ENCODE measurements at places on chromosomes 6 and 20.
A peak's percentile ranks its signal among the peaks of the same experiment; 100 is the strongest.

GRCh38 chr6:42727087-42727611 is 4.8 kb upstream of the PRPH2 start:
- no peak for DNase-seq

DNA sequence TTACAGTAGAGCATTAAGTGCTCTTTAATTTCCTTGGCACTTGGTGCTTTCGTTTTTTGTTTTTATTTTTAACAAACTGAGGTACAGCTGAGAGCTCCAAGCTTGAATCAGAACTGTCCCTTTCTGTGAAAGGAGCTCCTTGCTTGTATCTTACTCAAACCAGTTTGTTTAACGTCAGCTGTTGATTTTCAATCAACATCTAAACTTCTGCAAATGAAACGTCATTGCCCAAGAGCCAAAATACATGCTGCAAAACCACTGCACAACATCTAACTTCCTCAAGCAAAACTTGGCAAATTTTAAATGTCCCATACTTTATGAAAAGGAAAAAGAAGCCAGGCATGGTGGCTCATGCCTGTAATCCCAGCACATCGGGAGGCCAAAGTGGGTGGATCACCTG is 15.2 kb downstream of the VNN2 start:
- DNase-seq = no peak

- no peak for DNase-seq
These were observed 80.6 kb downstream of the LAMA2 start for GRCh38 chr6:128963561-128963960.

DNA sequence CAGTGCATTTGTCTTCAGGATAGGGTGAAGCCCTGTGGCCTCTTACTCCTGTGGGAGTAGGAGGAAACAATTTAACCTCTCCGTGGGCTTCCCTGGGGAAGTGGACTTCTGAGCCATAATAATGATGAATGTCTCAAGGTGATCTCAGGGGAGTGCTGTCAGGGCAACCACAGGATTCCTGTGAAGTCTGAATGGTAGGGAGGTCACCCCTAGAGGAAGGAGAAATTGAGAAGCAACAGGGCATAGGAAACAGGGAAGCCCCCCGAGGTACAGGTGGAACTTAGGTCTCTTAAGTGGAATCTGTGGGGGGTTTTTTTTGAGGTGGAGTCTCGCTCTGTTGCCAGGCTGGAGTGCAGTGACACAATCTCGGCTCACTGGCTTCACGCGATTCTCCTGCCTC is 26.9 kb downstream of the STK35 start:
- no peak for DNase-seq

DNA sequence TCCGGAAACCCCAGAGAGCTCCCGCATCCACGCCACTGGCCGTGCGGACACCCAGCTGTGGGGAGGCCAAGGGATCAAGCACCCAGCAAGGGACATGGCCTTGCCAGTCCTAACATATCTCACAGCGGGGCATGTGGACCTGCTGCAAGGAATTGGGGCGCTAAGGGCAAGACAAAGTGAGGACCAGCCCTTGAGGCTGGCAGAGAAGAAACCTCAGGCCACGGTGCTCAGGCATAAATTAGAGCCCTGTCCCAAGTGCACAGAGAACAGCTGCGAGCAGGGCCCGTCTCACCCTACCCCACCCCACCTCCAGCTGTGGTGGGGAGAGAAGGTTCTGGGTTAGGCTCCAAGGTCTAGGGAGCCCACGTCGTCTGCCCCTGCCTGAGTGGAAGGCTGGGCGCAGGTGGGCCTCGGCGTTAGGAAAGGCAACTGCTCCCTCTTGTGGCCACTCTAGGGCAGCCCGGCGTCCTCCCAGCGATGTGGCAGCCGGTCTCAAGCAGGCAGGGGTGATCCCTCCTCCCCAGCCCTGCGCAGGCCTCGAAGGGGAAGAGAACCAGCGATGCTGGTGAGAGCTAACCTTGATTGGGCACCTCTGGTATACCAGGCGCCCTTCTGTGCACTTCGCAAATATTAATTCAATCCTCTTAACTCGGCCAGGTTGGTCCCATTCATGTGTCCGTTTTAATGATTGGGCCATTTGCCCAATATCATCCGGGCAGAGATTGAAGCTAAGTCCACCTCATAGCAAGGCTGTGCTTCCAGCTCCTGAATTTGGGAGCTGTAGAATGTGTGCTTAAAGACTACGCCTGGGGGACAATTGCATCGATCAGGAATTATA is 235.8 kb downstream of the NFATC2 start:
- DNase-seq = peak; percentile 76

DNA sequence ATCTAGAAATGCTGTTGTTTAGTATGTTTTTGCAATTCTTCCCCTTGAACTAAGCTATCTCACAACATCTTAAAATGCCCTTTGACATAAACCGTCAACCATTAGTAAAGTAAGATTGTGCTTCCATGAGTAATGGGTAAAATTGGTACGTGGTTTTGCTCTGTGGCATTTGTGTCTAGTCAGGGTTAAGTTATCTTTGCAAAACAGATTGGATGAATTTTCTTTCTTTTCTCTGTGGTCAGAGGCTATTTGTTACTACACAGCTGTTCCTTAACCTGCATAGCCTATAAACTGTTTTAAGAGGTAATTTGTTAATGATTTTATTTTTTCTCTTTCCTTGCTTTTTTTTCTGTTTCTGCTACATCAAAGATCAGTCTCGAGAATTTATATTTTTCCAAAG is 75.4 kb downstream of the RPP40 start:
- no peak for DNase-seq

- DNase-seq = no peak
These were observed 1.7 kb downstream of the HBS1L start for GRCh38 chr6:135052939-135053338.

GRCh38 chr20:46157076-46157592 is 39.0 kb downstream of the CD40 start:
- DNase-seq = no peak

DNA sequence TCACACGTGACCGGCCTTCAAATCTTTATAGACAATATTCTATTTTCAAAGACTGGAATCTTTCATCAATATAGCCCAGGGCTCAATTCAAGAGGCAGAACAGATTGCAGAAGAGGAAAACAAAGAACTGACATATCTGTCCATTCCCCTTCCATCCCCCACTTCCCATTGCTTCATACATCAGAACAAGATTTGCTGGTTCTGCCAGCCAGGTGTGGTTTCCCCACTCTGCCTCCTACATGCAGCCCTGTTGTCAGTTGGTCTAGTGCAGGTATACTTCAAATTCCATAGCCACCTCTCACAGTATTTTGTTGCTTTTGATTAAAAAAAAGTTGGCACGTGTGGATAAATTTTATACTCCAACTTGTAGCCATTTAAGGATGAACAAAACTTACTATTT is 174.9 kb downstream of the CD109 start:
- DNase-seq = no peak

GRCh38 chr6:29982097-29982496 is 39.8 kb downstream of the HLA-A start:
- DNase-seq = no peak

- DNase-seq = no peak
These were observed 4.0 kb upstream of the ACSS1 start for GRCh38 chr20:25061821-25062530.

GRCh38 chr20:61956396-61957342 is 109.0 kb downstream of the TAF4 start:
- no peak for DNase-seq

- DNase-seq = no peak
These were observed 14.4 kb downstream of the PTK7 start for GRCh38 chr6:43090559-43090956.

- DNase-seq = no peak
These were observed 198.6 kb downstream of the ZDHHC14 start for GRCh38 chr6:157579467-157580031.

DNA sequence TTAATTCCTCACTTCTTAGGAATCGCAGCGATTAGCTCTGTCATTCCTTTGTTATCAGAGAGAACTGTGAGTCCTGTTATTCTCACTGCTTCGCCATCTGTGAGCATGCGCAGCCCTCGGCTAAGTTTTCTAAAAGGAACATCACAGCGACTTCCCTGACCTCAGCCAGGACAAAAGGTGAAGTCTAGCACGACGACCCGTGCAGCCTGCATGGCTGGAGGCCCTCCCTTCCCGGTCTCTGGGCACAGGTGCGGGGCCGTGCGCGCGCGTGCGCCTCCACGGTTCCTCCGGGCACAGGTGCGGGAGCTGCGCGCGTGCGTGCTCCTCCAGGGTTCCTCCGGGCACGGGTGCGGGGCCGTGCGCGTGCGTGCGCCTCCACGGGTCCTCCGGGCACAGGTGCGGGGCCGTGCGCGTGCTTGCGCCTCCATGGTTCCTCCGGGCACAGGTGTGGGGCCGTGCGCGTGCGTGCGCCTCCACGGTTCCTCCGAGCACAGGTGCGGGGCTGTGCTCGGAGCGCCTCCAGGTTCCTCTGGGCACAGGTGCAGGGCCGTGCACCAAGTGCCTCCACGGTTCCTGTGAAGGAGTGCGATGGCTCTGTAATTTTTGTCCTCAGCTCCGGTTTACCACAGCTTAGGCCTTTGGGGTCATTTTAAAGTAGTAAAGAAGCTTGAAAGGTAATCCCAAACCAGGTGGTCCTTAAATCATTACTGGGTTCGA is 212.3 kb downstream of the ERMARD start:
- no peak for DNase-seq

DNA sequence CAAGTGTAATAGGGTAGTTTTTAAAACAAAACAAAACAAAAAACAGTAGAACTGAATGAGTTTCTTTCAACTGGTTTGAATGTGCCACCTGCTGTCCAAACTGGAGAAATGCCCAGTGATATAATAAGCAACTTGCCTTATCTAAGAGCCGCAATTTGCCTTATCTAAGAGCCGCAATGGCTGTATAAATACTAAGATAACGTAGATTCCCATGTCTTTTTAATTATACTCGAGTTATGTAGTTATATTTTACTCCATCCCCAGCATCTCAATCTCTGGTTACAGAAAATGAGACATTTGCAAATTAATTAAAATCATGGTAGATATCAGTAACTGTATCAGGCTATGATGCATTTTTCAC is 67.2 kb downstream of the RPP40 start:
- peak; percentile 38 for DNase-seq

DNA sequence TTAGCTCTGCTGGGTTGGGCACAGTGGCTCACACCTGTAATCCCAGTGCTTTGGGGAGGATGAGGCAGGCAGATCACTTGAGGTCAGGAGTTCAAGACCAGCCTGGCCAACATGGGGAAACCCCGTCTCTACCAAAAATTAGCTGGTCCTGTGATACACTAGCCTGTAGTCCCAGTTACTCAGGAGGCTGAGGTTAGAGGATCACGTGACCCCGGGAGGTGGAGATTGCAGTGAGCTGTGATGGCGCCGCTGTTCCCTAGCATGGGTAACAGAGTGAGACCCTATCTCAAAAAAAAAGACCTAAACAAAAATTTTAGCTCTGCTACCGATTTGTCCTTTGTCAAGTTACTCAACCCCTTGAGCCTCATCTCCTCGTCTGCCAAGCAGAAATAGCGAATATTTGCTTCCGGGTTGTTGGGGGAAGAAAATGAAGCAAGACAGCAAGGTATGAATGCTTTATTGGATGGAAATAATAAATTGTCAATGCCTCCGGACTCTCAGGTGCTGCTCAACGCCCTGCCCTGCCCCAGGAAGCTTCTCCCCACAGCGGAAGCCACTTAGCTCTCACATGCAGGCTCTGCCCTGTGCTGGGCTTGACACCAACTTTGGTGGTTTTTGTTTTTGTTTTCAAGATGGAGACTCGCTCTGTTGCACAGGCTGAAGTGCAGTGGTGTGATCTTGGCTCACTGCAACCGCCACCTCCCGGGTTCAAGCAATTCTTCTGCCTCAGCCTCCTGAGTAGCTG is 24.9 kb upstream of the ITCH start:
- DNase-seq = no peak

GRCh38 chr6:146305951-146306350 is 237.7 kb upstream of the RAB32 start:
- DNase-seq = no peak

- no peak for DNase-seq
These were observed 227.0 kb upstream of the CST7 start for GRCh38 chr20:24721891-24722568.

DNA sequence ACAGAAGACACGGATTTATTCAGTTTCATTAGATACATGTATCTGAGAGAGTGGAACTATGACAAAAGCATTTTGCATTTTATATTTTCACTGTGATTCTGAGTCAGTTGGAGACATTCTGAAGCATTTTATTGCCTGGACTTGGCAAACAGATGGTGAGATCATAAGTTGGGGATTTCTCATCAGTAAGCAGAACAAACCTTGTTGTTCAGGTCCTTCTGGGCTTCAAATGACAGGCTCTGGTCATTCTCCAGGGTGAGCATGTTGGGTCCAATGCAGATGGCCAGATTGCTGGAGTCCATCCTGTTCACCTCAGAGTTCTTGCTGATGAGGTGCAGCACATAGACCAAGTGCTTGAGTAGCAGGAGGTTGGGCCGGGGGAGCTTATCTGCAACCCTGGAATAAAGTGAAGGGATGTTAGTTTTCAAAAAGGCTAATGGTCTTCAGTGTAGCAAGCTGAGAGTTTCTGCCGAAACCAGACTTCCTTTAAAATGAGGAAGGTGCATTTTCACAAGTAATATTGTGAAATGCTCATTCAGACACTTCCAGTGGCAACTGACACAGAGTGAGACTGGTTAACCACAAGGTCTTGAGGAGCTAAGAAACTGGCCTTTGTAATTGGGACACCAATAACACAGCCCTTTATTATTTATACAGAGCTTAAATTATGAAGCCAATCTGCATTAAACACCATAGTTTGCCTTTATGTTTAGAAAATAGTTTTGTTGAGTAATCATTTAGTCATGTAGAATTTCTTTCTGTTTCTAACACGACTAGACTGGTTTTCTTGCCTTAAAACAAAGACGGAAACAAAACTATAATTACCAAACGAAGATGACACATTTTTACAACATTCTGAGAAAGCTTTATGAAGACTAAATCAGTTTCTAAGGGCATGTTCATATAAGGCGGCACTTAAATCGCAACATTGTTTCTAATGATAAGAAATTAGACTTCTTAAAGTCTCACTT is 5.6 kb downstream of the TAGAP start:
- DNase-seq = no peak

- DNase-seq = no peak
These were observed 29.0 kb downstream of the CTCFL start for GRCh38 chr20:57495978-57496377.

DNA sequence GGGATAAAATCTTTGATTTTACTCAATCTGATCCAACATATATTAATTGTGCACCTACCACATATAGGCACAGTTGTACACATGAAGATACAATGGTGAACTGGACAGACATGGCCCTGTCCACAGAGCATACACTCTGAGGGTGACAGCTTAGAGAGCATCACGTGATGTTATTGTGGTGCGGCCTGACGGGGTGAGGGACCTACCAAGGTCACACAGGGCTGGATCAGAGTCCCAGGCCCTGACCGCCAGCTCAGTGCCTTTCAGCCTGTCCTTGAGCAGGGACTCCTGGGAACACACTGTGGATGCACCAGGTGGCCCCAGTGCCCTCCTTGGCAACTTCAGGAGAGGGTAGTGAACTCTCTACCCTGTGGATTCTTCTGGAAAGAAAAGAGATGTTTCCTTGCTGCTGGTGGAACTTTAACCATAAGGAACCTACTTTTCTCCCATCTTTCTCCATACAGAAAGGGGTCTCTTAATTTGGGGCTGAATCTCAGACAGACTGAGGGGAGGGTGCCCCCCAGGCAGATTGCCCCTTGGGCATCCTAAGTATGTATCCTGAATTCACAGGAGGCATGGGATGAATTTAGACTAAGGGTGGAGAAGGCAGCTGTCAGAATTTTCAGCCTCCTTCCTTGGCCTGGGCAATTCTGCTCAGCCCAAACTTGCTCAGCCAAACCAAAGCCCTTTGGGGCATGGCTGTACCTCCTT is 26.5 kb downstream of the PCK1 start:
- DNase-seq = no peak
